ENCODE measurements at places on chromosomes 11 and 22.

DNA sequence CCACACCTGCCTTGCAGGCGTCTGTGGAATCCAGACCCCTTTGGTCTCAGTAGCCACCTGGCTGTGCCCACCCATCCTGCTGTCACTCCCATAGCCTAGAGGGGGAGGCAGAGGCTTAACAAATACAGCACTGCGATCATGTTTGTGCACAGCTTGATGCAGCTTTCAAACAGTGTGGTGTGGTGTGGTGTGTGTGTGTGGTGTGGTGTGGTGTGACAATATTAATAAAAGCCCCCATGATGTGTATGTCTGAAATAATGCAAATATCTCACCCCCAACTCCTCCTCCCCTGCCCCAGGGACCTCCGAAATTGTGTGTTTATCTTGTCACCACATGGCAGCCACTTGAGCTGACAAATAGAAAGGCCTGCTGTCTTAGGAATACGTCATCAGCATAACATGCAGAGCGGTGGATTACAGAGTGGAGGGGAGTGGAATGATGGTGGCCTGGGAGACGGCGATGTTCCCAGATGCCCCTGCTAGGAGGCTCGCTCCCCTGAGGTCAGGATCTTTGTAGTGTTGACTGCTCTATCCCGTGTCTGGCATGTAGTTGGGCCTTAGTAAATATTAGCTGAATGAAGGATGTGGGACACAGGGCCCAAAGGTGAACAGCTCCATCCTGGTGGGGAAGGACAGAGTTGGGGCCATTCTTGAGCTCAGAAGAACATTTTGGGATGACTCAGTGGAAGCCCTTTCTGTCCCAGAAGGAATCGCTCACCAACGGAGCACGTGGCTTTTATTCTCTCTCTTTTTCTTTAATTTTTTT, 2.8 kb downstream of the PDXP start:
- no peak for DNase-seq

DNA sequence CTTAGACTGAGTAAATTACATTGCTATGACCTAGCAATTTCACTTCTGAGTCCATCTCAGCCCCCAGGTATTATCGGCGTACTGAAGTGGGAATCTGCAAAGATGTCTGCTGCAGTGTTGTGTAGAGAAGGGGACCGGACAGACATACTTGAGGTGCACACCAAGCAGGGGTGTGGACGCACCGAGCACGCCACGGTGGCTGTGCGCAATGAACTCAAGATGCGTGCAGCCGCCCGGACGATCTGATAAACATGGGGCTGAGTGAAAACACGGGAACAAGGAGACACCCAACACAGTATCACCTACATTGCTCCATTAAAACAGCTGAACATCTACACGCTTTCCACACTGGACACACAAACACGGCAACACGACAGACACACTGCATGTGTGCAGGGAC, 454.3 kb downstream of the OPCML start:
- no peak for DNase-seq

DNA sequence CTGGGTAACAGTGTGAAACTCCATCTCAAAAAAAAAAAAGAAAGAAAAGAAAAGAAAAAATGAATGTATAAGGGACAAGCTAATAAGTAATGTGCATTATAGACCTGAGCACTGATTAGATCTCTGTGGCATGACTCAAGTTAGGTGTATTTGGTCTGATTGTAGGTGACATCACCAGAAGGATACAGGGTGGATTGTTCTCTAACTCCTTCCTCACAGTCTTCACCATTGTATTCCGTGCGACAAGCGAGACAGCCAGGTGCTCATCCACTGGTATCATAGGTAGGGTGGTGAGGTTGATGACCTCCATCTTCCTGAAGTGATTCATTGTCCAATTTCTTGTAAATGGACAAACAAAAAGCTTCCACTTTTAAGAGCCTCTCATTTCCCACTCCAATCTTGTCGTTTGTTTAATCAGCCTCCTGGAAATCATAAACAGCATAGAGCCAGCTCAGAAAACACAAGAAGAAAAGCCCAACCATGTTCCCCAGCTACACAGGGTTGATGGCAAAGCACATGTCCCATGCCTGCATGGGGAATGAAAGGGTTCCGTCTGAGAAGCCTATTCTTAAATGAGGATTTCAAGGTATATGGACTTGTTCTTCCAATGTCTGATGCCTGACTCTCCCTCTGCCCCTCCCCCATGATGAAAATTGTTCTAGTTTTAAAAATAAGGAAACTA, 6.2 kb downstream of the FAM227A start:
- DNase-seq, result no peak

DNA sequence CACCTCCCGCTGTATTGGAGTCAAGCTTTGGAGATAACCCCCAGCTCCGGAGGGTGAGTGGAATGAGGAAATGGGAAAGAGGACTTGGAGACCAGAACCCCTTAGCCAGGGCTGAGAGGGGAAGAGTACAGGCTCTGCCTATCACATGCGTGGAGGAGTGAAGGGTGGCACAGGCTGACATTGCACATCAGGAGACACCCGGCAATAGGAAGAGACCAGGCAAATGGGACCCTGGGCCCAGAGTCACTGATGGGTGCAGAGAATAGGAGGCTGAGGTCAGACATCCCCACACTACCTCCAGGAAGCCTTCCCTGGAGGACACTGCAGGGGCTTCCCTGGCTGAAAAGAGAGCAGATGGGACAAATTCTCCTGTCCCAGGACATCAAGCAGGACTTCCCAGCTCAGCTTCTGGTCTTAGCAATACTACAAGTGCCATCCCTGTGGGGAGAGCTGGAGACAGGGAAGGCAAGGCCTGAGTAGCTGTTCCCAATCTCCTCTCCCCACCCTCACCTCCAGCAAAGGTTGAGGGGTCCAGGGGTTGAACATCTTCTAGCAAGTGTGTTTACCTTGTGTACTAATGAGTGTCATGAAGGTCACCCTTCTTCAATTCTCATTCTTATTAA, 160.7 kb downstream of the BUD13 start:
- DNase-seq, result no peak

DNA sequence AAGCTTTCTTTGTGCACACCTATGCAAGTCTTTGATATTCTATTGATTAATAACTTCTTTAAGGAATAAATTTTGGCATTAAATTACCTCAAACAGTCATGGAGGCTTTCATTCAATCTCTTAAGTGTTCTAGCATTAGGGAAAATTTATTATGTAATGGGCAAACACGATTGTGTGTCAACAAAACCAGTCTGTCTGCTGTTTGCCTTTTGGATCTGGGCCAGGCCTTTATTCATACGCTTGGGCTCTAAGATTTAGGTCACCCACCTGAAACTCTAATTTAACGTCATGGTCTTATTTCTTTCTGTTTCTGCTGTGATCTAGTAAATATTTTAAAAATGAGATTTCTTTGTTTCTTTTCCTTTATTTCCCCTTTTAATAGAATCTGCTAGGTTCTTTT, 1270.6 kb downstream of the LRRC4C start:
- no peak for DNase-seq

DNA sequence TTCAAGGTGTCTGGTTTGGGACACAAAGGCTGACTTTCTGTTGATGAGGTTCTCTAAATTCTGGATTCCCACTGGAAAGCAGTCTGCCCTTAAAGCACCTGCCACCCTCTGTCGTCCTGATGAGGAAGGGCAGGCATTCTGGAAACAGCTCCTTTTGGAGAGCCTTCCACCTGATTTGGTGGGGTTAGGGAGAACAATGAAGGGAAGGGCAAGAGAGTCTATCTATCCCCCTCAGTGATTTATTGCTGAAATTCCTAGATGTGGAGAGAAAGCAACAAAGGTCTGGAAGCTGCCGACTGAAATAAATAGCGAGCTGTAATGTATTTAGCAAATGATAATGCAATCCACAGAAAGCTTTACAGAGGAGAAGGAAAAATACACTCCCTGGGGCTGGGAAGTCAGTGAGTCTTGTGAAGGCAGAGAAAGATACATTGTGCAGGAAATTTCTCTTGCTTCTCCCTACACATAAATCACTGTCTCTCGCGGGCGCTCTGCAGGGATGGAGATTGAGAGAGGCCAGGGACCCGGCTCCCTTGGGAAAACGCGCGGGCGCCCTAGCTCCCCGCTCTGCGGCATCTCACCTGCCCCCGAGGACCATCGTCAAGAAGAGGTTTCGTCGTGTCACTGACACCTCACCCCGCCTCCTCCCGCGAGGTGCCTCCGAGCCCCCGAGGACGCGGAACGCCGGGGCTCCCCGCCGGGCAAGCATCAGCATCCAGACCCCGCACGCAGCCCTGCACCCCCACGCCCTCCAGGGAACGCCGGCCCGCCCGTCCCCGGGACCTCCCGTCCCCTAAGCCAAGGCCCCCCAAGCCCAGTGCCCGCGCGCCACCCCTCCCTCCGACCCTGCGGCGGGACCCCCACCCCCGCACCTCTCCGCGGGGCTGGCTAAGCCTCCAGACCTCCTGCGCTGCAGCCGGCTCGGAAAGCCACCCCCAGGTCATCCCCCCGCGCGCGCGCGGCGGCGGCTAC, 673 bp downstream of the CDON start:
- DNase-seq, result no peak

DNA sequence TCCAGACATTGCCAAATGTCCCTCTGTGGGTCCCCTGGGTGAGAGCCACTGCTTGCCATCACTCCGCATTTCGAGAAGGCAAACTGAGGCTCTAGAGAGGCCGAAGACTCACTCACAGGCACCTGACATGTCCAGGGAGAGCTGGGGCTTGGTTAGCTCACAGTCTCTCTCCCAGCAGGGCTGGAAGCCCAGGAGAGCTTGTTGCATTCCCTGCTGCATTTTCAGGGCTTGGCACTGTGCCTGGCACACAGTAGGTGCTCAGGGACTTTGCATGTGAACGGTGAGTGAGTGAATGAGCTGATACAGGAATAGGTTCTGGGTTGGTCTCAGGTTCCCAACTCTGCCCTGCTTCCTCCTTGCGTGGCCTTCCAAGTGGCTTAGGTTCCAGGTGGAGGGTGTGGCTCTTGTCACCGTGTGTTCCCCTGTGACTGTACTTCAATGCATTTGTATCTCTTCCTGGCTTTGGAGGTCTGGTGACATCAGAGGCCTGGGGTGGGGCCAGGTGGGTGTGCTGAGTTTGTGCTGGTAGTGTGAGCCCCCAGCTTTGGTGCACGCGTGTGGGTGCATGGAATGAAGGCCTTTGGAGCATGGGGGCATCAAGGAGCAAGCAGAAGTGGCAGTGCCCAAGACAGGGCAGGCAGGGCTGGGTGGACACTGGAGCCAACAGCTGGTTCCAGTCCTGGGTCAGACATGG, 18.4 kb upstream of the SMIM38 start:
- DNase-seq, result no peak

- no peak for DNase-seq
Measured at GRCh38 chr11:17721242-17721999, 2.0 kb downstream of the MYOD1 start.

DNA sequence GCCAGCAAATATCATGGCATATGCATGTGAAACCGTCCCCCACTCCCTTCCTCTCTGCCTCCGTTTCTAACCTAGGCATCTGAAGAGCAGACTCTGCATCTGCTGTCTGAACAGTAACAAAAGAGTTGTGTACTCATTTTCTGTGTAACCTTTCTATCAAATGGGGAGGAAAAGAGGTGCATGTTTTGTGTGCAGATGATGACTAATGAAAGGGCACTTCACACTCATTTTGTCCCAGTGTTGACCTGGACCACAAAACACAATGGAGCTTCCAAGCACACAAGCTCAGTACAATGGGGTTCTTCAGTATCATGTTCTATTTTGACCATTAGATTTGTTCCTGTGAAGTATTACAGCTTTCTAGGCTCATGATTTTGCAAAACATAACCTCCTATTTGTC, 13.0 kb downstream of the JHY start:
- DNase-seq, result no peak

GRCh38 chr11:15223318-15223717, 108.6 kb downstream of the INSC start:
- DNase-seq, result no peak

DNA sequence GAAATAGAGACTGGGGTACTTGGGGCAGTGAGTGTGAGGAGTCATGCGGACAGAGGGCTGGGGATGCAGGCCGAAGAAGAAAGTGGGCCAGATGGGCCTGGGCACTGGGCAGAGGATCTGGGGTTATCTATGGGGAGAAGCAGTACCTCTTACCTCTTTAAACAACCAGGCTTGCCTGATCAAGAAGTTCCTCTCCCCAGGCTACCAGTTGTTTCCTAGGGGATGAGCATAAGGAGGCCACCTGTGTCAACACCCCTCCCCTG, 98.4 kb upstream of the PITPNB start:
- DNase-seq, result no peak

GRCh38 chr11:23317816-23318215, 457.5 kb upstream of the CCDC179 start:
- no peak for DNase-seq

DNA sequence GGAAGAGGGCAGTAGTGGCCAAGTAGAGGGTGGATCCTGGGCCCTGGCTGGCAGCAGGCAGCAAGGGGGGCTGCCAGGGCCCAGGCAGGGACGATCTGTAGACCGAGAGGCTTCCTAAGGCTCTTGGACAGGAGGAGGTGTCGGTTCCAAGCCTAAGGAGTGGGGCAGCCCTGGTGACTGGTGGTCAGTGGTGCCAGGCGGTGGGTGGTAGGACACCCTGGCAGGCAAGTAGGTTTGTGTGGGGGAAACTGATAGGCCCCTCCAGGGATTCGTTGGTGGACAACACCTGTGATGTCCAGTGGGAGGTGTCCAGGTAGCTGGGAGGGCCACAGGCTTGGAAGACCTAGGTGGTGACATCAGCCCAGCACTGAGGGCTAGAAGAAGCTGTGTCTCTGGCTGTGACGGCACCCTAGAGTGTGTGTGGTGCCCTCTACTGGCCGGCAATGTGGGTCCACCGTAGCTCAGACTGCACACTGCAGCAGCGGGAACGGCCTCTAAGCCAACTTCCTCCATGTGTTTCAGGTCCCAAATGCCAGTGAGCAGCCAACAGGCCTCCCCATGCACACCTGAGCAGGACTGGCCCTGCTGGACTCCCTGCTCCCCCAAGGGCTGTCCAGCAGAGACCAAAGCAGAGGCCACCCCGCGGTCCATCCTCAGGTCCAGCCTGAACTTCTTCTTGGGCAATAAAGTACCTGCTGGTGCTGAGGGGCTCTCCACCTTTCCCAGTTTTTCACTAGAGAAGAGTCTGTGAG, 9.4 kb upstream of the SAMM50 start:
- peak; percentile 16 for DNase-seq

- DNase-seq, result no peak
Measured at GRCh38 chr22:26995235-26995634, 337.8 kb downstream of the MIAT start.

DNA sequence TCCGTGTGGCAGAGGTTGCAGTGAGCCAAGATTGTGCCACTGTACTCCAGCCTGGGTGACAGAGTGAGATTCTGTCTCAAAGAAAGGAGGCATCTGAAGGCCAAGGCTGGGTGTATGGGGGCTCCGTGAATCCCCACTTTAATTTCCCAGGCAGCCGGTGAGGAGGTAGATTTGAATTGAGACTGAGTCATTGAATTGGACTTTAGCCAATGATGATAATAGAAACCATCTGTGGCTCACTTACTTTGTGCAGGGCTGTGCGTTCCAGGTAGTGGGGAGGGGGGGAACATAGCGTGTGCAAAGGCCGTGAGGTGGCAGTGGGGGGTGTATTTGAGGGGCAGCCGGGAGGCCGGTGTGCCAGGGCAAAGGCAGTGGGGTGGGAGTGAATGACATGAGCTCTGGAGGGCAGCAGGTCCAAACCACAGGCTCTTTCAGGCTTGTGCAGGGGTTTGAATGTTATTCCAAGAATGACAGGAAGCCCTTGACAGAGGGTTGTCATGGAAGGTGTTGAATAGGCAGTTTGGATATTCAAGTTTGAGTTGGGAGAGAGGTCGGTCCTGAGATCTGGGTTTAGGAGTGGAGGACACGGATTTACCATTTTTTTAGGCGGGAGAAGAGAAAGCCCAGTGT, 6.1 kb downstream of the ARHGAP8 start:
- no peak for DNase-seq
